ENCODE measurements at places on chromosomes 7 and 10.

GRCh38 chr10:10222304-10222841 is 795.3 kb upstream of the CELF2 start:
- DNase-seq = no peak
- H3K36me3 ChIP-seq = no peaks in the 10 kb centered on the region
- no peaks in the 10 kb centered on the region for H3K27me3 ChIP-seq
- no peaks in the 10 kb centered on the region for H3K4me1 ChIP-seq

- no peak overlapping the region for H3K27ac ChIP-seq
- H3K36me3 ChIP-seq = no peaks in the 10 kb centered on the region
- H3K4me1 ChIP-seq = no peaks in the 10 kb centered on the region
- DNase-seq = no peak
- H3K4me3 ChIP-seq = no peak overlapping the region
Measured at GRCh38 chr7:87505122-87505521, 29.6 kb upstream of the ABCB4 start.

GRCh38 chr7:861222-861621 is 15.1 kb upstream of the GET4 start:
- no peak overlapping the region for H3K4me3 ChIP-seq
- DNase-seq = no peak
- no peak overlapping the region for H3K27ac ChIP-seq
- peaks cover 18% of the 10 kb centered on the region for H3K4me1 ChIP-seq

DNA sequence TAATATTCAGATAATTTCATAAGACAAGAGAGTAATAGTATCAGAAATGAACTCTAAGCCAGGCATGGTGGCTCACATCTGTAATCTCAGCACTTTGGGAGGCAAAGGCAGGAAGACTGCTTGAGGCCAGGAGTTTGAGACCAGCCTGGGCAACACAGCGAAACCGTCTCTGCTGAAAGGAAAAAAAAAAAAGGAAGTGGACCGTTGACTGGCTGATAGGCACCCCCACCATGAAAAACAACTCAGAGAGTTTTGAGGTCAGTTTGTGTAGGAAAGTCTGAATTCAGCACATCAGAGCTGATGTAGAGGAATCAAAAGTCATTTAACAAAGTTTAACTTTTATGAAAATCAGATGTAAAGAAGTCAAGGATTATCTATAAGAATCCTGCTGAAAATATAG is 63.2 kb upstream of the AMPH start:
- H3K27ac ChIP-seq = no peak overlapping the region
- no peaks in the 10 kb centered on the region for H3K36me3 ChIP-seq
- no peaks in the 10 kb centered on the region for H3K27me3 ChIP-seq
- H3K4me3 ChIP-seq = no peak overlapping the region

DNA sequence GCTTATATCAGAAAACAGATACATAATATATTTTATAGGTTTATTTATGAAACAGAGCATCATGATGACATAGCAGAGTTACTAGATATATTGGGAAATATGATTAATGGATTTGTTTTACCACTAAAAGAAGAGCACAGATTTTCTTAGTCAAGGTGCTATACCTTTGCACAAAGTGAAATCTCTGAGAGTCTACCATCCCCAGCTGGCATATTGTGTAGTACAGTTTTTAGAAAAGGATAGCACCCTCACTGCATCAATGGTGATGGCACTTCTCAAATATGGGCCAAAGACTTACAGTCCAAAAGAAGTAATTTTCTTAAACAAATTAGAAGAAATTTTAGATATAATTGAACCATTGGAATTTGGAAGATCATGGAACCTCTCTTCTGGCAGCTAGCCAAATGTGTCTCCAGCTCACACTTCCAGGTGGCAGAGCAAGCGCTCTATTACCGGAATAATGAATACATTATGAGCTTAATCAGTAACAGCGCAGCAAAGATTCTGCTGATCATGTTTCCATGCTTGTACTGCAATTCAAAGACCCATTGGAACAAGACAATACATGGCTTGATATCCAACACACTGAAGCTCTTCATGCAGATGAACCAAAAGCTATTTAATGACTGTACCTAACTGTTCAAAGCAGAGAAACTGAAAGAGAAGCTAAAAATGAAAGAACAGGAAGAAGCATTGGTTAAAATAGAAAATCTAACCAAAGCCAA is 21.9 kb upstream of the CREB3L2 start:
- DNase-seq = no peak
- no peaks in the 10 kb centered on the region for H3K27me3 ChIP-seq
- H3K36me3 ChIP-seq = no peaks in the 10 kb centered on the region
- no peak overlapping the region for H3K27ac ChIP-seq
- no peak overlapping the region for H3K4me3 ChIP-seq

GRCh38 chr10:42975558-42976340 is 101.1 kb upstream of the RET start:
- no peaks in the 10 kb centered on the region for H3K27me3 ChIP-seq
- no peak overlapping the region for H3K4me3 ChIP-seq
- H3K4me1 ChIP-seq = no peaks in the 10 kb centered on the region
- no peak overlapping the region for H3K27ac ChIP-seq
- no peak for DNase-seq

DNA sequence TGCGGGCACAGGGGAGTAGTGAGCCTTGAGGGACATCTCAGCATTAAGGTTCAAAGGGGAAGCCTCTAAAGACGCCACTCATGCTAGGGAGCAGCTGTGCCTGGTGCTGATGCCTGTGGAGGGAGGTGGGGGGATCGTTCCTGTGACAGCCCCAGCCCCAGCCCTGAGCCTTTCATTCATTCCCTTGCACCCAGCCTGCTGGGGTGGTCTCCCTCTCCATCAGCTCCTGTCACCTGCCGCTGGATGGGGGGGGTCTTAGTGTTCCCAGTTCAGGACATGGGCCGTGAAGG is 11.6 kb downstream of the ZNF316 start:
- H3K27ac ChIP-seq = no peak overlapping the region
- H3K27me3 ChIP-seq = no peaks in the 10 kb centered on the region
- H3K4me3 ChIP-seq = no peak overlapping the region
- no peaks in the 10 kb centered on the region for H3K36me3 ChIP-seq
- no peaks in the 10 kb centered on the region for H3K4me1 ChIP-seq
- no peak for DNase-seq

DNA sequence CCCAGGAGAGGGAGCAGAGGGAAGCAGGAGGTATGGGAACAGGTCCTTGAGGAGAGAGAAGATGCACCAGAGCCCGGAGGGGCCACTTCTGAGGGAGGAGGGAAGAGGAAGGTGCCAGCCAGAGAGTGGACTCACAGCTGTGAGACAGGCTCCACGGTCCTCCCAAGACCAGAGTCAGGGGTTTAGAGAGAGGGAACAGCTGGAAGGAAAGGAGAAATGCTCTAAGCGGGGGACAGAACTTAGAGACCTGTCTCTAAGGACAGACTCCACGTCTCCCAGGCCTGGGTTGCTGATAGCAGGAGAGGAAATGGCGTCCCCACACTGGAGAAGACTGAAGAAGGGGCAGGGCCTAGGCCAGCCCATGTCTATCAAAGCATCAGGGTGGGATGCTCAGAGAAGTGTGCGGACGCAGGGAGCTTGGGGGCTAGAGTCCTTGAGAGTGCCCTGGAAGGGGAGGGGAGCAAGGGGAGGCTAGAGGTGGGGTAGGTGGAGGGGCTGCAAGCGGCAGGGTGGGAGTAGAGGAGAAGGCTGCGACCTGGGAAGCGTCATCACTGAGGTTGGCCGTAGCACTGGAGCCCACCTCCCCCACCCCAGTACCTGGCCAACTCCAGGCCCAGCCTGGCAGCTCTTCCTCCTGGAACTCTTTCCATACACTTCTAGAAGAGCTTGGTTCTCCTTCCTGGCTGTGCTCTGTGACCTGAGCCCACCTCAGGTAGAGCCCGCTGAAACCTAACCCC is 25.6 kb upstream of the GRID1 start:
- no peak overlapping the region for H3K4me3 ChIP-seq
- peaks cover 67% of the 10 kb centered on the region for H3K27me3 ChIP-seq
- no peak overlapping the region for H3K27ac ChIP-seq
- no peaks in the 10 kb centered on the region for H3K36me3 ChIP-seq
- H3K4me1 ChIP-seq = peaks cover 16% of the 10 kb centered on the region

- H3K27me3 ChIP-seq = no peaks in the 10 kb centered on the region
- H3K36me3 ChIP-seq = no peaks in the 10 kb centered on the region
- no peak for DNase-seq
- no peak overlapping the region for H3K27ac ChIP-seq
- no peaks in the 10 kb centered on the region for H3K4me1 ChIP-seq
- no peak overlapping the region for H3K4me3 ChIP-seq
Measured at GRCh38 chr7:40584667-40585433, 450.0 kb downstream of the SUGCT start.

Measured in neural progenitor cell (in vitro differentiated cells).